ENCODE measurements at places on chromosomes 3 and 15.

- no peak for DNase-seq
Observed at GRCh38 chr3:171786997-171787396, 23.3 kb downstream of the PLD1 start.

DNA sequence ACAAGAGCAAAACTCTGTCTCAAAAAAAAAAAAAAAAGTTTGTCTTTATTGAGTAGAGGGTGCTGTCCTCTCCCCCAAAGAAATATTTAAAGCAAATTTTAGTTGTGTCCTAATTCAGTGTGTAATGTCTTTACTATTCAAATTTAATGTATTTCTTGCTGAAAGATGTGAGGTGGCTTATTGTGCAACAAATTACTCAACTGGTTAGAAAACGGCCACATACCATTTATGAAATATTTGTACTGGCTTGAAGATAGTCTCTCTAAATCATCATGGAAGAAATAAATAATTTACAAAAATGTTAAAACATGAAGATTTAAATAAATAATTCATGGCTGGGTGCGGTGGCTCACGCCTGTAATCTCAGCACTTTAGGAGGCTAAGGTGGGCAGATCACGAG lies 63.0 kb downstream of the SLTM start:
- no peak for DNase-seq

DNA sequence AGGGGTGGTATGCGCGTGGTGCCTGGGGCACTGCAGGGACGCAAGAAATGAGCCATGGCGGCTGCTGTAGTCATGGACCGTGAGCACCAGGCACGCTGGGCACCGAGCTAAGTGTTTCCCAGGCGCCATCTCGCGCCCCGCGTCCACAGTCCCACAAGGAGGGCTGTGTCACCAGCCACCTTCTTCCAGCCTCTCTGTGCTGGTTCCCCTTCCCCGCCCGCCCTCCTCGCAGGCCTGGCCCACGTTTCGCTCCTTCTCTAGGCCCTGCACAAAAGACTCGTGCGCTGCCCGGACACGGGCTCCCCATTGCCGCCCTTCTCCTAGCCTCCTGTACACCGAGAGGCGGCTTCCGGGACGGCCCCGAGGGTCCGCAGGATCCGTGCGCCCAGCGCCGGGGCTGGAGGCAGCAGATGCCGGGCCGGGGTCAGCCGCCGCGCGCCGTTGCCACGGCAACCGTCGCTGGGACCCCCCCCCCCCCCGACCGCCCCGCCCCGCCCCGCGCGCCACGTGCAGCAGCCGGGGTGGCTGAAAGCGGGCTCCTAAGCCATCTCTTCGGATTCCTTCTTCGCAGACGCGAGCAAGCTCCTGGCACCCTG lies 113.4 kb downstream of the SRGAP3 start:
- DNase-seq = no peak

GRCh38 chr3:95401693-95402092 lies 1338.8 kb downstream of the NSUN3 start:
- no peak for DNase-seq

GRCh38 chr15:31974855-31975829 lies 55.2 kb upstream of the CHRNA7 start:
- DNase-seq = no peak
